ENCODE measurements at places on chromosomes 1 and 21.

- DNase-seq: no peak
Observed at GRCh38 chr1:11787804-11788436, 17.8 kb downstream of the MTHFR start.

DNA sequence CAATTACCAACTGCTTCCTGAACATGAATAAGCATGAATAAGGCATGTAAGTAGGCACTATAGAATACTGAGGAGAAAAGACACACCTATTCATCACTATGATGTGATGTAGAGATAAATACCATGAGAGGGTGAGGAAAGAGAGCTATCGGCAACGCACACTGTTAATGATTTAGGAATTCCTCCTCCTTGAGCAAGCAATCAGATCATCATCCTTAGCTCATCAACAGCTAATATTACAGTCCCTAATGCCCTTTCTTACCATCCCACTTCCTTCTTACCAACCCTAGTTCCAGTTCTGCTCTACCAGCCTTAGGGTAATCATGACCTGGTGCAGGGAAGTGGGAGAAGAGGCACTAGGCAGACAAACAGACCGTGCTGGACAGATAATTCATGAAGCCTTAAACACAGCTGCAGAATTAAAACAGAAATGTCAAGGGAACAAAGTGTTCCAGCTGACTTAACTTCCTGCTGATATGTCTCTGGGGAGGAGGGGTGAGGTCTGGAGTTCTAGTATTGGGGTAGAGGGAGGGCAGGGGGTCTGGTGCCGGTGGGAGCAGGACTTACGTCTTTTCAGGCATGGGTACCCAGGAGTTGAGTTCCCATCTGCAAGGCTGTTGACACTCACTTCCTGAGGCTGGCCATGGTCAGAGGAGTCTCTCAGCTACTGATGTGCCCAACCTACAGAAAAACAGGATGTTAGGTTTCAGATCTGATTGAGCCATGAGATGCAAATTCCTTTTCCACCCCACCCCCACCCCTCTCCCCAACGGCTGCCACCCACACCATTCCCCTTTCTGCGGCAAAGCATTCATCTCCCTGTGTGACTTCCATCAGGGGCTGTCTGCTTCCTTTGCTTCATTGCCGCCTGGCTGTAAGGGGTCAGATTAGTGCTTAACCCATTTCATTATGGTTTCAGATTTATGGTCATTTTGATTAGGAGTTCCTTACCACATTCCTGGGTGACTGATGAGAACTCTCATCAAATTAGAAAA lies 12.6 kb upstream of the RCSD1 start:
- DNase-seq: peak; percentile 35

- no peak for DNase-seq
Observed at GRCh38 chr1:248613742-248614141, 16.2 kb upstream of the OR2T10 start.

DNA sequence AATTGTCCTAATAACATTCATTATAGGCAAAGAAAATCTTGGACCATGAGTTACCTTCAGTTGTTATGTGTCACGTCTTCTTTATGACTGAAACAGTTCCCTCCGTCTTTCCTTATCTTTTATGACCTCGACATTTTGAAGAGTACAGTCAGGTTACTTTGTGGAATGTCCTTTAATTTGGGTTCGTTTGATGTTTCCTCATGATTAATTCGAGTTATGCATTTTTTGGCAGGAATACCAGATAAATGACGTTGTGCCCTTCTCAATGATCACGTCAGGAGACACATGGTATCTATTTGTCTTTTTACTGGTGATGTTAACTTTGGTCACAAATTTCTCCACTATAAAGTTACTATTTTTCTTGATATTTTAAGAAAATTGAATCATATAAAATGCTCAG lies 17.3 kb upstream of the KLF17 start:
- no peak for DNase-seq

GRCh38 chr1:180133193-180133592 lies 21.5 kb upstream of the QSOX1 start:
- DNase-seq: no peak

DNA sequence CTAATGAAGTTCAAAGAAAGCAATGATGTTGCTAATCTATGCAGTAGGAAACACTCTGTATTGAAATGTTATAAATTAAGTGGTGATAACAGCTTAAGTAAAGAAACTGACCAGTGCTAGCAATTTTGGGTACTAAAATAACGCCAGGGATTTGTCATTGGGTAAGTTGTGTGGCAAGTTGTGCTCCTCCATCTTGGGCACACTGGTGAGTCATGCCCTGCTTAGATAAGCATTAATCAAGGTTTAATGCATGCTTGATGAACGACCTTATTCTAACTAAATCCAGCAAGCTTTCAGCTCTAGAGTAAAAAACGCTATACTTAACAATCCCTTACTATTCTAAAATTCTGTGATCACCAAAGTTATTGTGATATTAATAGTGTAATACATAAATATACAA lies 25.2 kb downstream of the VAMP4 start:
- no peak for DNase-seq
